A549 treated with ZK216348 at 1 μM for 4 hours (cell line): ENCODE measurements at places on chromosomes 5 and 9. TPM values are rescaled to one million over a fixed set of nuclear protein-coding genes. Genes with fewer than 3 reads are reported as not detected.

The GIN1 gene
- 2.6 to 9.2 TPM (median 5.0 TPM) in 5 replicates for total RNA-seq

The CENPP gene
- total RNA-seq = 5.6 to 8.3 TPM (median 6.5 TPM) in 5 replicates

The GABRA1 gene
- total RNA-seq = not detected in 5 replicates

The DDX4 gene
- total RNA-seq = not detected in 5 replicates

The PCDHA10 gene
- total RNA-seq = 0.02 to 0.11 TPM in 2 of 5 replicates, not detected in the others

The IL4 gene
- total RNA-seq = not detected in 5 replicates

The BSPRY gene
- 0.06 to 0.10 TPM in 2 of 5 replicates, not detected in the others for total RNA-seq

The SLC34A3 gene
- 0.13 to 0.19 TPM in 2 of 5 replicates, not detected in the others for total RNA-seq

The MAST4 gene
- 1.1 to 2.3 TPM (median 1.6 TPM) in 5 replicates for total RNA-seq

The ZNF454 gene
- not detected in 5 replicates for total RNA-seq

The TRIM36 gene
- 2.0 to 2.6 TPM (median 2.1 TPM) in 5 replicates for total RNA-seq

The GPR21 gene
- total RNA-seq = not detected in 5 replicates

The ACTBL2 gene
- total RNA-seq = 0.09 to 0.12 TPM in 2 of 5 replicates, not detected in the others
